Mucosa of gallbladder (tissue), 1 donor: ENCODE measurements at places on chromosomes 11 and 22. TPM values are rescaled to one million over a fixed set of nuclear protein-coding genes. Genes with fewer than 3 reads are reported as not detected.

GRCh38 chr11:129234978-129235377, 42.9 kb upstream of the ARHGAP32 start:
- DNase-seq: no peak

Gene CFAP300
- total RNA-seq: 7.1 TPM

DNA sequence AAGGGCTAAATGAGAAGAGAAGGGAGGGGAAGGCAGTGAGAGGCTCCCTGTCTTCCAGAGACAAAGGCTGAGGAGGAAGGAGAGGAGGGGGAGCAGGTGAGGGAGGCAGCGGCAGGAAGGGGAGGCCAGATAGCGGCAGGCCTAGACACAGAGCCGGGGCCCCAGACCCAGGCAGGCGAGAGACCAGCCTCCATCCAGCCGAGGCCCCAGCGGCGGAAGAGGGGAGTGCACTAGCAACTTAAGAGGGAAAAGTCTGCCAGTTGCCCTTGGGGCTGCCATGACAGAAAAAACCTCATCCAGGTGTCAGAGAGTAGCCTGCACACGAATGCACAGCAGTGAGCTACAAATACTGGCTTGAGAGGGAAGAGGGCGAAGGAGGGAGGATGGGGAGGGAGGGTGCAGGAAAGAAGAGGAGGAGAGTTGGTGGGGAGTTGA, 46.7 kb downstream of the IGLL1 start:
- no peak for DNase-seq

DNA sequence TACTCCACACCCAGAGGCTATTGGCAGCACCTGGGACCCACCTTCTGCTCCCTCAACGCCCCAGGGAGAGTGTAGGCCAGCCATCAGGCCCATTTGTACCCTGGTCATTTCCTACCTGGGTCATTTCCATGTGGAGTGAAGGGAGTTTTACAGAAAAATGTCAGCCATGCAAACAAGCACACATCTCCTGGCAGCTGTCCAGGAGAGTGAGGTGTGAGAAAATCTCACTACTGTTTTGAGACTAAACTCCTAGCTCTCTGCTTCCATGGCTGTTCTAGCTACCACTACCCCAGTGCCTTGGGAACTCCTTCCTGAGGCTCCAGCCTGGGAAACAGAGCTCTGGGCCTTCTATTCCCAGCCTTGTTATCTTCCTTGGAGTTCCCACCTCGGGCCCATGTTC, 2.8 kb upstream of the TMPRSS13 start:
- no peak for DNase-seq

DNA sequence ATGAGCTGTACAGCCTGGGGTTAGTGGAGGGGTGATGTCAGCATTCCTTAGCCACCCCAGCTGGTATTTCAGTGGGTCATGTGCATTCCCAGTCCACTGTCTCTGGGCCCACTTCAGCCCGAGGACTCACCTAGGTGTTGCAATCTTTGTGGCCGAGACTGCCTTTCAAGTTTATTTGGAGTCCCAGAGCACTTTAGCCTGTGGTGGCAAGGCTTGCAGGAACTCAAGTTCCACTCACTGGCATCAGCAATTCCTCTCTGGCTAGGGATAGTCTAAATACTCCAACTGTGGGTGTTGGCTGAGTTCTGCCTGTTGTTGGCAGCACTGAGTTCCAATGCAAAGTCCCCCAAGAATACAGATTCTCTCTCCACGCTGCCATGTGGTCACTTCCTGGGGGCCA, 191.6 kb upstream of the PGR start:
- DNase-seq: no peak

DNA sequence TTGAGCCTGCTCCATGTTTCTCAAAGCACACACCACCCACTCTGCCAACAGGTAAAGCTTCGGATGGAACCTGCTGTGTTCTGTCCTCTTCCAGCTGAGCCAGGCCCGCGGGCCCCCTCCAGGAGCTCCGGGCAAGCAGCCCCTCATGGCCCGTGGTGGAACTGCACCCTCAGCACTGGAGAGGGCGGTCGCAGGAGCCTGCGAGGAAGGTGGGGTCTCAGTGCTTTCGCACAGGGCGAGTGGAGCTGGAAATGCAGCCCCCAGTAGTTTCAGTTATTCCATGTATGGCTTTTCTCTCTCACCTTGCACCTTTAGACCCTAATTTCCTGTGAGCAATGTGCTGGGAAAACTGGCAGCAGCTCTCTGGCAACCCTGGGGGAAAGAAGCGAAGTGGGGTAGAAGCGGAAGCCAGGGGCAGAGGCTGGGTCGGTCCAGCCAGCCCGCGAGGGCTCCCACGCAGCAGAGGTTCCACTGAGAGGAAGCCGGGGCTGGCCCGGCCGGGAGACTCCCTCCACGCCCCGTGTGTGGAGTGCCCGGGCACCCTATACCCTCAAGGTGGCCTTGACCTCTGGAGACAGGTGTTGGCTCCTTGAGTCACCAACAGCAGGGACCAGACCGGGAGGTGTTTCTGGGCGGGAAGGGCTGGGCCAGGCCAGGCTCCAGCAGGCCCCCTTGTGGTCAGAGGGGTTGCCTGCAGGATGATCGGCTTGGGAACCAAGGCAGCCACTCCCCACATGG, 119.9 kb upstream of the TMEM45B start:
- DNase-seq: peak; percentile 71

GRCh38 chr22:35135165-35135564, 69.2 kb downstream of the ISX start:
- DNase-seq: no peak

Gene SCGB1C1
- total RNA-seq: not detected

Gene GGTLC2
- total RNA-seq: not detected

- DNase-seq: no peak
Measured at GRCh38 chr22:40889116-40889515, 27.2 kb upstream of the DNAJB7 start.

DNA sequence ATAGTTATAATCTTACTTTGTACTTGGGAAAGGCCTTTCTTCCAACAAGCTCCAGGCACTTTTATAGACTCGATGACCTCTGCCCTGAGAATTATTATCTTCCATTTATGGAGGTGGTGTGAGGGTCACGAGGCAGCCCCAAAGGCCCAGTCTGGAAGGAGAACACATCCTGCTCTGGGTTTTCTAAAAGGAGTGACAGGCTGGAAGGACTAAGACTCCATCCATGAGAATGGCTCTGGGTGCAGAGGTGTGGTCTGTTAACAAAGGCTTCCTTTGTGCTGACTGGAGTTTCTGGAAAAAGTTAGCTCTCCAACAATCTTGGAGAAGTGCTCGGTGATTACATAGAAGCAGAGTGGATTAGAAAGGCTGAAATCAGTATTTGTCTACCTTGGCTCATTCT, 74.7 kb upstream of the SESN3 start:
- no peak for DNase-seq

DNA sequence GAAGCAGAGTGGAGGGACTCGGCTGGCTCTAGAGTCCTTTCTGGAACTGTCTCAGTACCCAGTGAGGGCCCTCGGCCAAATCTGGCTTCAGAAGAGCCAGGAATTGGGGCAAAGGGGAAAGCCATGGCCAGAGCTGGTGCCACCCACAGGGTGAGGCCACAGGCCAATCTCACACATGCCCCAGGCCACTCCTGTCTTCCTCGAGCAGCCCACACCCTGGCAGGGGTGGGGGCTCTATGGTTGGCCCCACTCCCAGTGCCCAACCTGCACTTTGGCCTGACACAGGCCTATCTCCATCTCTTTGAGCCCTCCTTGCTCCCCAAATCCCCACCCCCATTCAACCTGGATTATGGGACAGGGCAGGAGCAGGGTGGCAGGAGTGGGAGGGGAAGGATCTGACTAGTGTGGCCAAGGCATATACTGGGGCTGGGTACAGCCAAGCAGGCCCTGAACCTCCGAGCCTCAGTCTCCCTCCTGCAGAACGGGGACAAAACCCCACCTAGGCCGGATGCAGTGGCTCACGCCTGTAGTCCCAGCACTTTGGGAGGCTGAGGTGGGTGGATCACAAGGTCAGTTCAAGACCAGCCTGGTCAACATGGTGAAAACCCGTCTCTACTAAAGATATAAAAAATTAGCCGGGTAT, 6.9 kb downstream of the TST start:
- no peak for DNase-seq

DNA sequence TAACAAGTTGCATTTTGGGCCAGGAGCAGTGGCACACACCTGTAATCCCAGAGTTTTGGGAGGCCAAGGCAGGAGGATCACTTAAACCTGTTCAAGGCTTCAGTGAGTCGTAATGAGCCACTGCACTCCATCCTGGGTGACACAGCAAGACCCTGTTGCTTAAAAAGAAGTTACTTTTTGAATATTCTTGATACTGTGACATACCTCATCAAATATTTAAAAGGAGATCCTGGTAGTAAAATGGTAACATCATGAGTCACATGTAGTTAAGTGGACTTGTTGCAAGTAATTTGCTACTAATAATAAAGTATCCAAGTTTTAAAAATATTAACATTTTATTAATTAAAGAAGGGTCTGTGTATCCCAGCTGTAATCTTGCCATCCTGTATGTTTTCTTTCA, 18.3 kb downstream of the HMGXB4 start:
- DNase-seq: no peak

GRCh38 chr11:12064136-12064953, 46.0 kb upstream of the MICAL2 start:
- no peak for DNase-seq

DNA sequence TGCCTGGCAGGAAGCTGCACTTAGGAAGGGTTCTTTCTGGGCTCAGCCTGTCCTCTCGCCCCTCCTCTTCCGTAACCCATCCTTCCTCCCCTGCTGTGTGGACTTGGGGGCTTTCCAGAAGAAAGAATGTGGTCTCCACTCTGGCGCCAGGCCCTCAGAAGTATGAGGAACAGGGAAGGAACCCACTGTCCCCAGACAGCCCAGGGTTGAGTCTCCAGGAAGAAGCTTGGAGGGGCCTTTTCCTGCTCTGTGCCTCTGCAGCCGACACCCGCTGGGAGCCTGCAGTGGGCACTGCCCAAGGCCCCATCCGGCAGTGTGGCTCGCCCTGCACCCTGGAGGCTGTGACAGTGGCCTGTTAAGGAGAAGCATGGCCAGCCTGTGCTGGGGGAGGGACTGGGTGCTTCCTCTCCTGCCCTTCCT, 112.6 kb downstream of the ST3GAL4 start:
- DNase-seq: no peak

Gene PRDM11
- total RNA-seq: 21.3 TPM

GRCh38 chr11:6240781-6241180, 1.9 kb downstream of the CNGA4 start:
- no peak for DNase-seq

DNA sequence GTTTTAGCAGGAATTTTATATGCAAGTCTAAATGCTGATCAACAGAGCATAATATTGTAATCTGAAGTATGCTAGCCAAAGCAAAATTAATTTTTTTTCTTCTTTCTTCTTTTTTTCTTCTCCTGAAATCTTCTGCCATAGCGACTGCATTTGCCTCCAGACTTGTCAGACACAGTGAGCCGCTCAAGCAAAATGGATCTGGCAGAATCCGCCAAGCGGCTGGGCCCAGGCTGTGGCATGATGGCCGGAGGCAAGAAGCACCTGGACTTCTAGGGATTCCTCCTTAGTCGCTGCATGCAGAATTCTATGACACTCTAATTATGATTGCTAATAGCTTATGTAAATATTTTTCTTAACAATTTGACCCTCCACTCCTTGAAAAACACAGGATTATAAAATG, 27.9 kb downstream of the PAX6 start:
- no peak for DNase-seq

GRCh38 chr11:123360267-123360936, 69.7 kb upstream of the GRAMD1B start:
- DNase-seq: no peak

Gene FOLR3
- 0.26 TPM for total RNA-seq

DNA sequence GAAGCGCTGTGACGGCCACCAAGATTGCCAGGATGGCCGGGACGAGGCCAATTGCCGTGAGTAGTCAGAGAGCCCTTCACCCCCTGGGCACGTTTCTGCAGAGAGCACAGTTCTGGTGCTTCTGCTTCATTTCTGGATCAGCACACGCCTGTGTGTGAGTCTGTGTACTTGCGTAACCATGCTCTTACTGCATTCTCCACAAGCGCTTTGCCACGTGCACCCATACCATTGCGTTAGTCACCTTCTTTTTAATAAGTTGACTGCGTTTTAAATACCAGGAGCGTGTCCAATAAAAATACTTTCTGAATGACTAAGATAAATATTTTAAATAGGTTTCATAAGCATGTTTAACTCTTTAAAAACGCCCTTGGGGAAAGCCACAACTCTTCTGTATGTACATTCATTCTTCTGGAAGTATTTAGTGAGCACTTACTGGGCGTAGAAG, 143.0 kb upstream of the SORL1-AS1 start:
- no peak for DNase-seq

DNA sequence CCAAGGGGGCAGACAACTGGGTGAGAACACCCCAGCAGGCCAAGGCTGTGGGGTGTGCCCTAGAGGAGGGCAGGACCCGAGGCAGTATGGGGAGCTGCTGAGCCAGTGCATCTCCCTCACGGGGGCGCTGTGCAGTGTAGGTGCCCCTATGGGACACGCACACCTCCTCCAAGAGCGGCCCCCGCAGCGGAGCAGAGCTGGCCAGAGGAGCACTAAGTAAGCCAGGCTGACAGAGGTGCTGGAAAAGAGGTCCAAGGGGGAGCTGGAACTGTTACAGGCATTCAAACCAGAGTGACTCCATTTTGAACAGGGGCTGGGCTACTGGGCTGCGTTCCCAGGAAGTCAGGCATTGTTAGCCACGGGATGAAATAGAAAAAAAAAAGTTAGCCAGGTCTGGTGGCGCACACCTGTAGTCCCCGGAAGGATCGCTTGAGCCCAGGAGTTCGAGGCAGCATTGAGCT, 41.8 kb downstream of the TST start:
- peak; percentile 29 for DNase-seq

DNA sequence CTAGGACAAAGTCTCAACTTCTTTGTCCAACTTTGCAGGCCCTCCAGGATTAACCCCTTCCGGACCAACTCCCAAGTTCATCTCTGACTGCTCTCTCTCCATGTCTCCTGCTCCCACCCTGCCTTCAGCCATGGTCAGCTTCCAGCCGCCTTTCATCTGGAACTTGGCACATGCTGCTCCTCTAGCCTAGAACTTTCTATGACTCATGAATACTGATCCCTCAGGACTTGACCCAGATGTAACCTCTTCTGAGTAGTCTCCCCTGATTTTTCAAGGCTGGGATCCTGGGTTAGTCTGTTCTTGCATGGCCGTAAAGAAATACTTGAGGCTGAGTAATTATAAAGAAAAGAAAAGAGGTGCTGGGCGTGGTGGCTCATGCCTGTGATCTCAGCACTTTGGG, 5.2 kb upstream of the SLC15A3 start:
- DNase-seq: no peak

DNA sequence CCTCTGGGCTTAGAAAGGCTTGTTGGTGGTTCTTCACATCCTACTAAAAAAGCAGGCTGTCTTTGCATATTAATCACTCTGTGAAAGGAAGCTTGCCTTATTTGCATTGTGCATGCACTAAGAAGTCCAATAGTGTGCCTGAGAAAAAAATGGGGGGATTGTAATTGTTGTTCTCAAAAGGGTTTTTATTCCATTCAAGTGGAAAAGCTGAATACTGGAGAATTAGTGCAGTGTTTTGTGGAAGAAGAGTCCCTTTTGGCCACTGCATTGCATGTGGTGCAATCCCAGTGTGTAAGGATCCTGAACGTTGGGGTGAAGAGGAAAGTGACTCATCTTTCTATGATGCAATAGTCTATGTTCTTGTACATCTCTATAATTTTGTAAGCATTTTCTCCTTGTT, 16.5 kb downstream of the NCAM1 start:
- DNase-seq: no peak

- no peak for DNase-seq
Measured at GRCh38 chr11:75471176-75471973, 38.4 kb upstream of the KLHL35 start.

Gene RAB38
- 5.9 TPM for total RNA-seq
